ENCODE measurements at places on chromosomes 2 and 18.

DNA sequence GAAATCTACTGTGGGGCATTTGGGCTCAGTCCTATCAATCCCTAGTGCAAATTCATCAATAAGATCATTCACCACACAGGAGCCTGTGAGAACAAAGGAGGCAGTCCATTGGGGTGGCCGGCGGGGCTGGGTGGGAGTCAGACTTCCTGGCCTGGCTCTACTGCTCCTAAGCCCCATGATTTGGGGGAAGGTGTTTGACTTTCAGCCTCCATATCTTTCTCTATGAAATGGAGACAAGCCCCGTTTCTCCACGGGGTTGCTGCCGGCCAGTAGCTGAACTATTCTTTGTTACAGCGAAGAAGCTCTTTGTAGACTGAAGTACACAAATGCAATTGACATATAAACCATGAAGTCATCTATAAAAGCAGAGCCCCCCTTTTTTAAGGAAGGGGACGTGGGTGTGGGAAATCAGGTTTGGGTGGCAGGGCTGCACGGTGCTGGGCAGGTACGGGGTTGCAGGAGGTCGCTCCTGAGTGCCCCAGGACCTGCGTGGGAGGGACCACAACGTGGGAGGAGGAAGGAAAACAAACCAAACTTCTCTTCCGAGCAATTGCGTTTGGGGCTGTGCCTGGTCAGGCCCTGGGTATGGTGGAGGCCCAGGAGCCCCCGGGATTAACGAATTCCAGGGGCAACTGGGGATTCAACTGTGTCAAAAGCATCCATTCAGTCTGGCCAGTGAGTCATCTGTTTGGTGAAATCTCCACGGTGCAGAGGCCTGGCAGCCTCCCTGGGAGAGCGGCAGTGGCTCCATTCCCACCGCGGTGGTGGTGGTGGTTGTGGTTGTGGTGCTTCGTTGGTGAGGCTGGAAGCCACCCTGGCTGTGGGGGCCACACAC, 18.2 kb downstream of the FBLN7 start:
- DNase-seq = no peak

- no peak for DNase-seq
These were observed 61.0 kb downstream of the MGAT5 start for GRCh38 chr2:134314681-134315368.

DNA sequence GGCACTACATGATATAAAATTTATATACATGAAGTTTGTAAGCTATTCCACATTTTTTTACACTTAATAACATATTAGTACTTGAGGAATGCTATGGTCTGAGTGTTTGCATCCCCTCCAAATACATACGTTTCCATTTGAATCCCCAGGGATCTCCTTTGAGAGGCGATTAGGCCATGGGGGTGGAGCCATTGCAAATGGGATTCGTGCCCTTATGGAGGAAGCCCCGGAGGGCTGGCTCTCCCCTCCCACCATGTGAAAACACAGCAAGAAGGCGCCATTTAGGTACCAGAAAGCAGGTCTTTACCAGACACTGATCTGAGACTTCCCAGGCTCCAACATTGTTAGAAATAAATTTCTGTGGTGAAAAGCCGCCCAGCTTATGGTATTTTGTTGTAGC, 20.8 kb upstream of the MBP start:
- no peak for DNase-seq

GRCh38 chr2:1731963-1732768, 12.1 kb downstream of the PXDN start:
- DNase-seq = no peak

DNA sequence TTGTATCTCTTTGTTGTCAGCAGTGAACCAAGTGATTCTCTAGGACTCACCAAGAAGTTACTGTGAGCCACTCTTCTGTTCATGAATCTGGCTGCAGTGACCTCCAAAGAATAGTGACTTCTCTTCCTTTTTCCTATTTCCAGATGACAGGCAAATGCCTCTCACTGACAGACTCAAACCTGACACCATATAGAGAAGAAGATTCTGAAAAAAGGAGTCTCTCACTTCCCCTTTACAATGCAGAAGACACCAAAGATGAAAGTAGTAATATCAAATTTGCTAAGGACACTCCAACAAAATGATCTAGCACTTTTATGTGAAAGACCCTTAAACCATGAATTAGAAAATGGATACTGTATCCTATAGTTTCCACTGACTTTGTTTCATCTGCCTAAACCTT, 44.4 kb upstream of the SETBP1 start:
- DNase-seq = no peak

DNA sequence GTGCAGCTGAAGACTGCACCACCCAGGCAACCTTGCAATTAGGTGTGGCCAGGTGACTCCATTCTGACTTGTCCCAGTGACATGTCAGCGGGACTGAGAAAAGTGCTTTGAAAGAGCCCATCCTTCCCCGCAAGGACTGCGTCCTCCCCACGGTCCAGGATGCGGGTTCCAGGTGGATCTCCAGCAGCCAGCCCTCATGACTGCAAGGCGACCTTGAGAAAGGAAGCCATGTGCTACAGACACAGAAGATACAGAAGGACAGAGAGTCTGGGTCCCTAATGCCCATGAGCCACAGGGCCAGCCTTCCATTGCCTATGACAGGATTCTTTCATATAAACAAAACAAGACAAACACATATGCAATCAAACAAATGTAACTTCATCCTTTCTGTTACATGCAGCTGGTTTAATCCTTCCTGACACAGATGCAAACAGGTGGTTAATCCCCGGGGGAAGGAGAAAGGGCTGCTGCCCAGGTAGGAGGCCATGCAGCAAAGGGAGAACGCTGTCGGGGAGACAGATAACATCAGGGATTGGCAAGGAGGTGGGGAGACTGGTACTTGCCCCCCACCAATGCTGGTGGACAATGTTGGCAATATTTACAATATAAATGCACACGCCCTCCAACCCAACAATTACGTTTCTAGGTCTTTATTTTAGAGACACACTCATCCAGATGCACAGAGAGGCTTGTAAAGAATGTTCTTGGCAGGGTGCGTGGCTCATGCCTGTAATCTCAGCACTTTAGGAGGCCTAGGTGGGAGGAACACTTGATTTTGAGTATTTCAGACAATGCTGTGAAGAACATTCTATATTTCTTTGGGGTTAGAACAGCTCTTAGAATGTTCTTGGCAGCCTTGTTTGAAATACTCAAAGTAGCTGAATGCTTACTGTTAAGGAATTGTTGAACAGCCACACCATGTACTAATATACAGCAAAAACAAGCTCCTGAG, 64.8 kb downstream of the NCAPH start:
- DNase-seq = no peak

- no peak for DNase-seq
These were observed 3.0 kb downstream of the PDE11A start for GRCh38 chr2:178069551-178069950.

GRCh38 chr2:10777111-10777841, 35.3 kb downstream of the PDIA6 start:
- DNase-seq = no peak

GRCh38 chr2:85802354-85803103, 48.7 kb downstream of the ATOH8 start:
- no peak for DNase-seq

DNA sequence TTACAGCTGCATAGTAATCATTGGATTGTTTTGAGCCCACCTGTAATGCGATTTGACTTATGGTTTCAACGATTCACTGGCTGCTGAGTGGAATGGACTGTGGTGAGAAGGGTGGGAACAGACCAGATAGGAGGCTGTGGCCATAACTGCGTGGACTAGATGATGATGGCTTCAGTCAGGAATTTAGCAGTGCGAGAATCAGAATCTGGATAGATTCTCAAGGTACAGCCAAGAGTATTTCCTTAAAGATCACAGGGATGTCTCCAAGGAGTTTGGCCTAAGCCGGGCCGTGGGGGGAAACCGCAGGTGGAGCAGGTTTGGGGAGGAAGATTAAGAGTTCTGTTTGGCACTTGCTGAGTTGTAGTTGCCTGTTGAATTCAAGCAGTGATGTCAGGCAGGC, 44.0 kb upstream of the CHMP1B start:
- DNase-seq = no peak

DNA sequence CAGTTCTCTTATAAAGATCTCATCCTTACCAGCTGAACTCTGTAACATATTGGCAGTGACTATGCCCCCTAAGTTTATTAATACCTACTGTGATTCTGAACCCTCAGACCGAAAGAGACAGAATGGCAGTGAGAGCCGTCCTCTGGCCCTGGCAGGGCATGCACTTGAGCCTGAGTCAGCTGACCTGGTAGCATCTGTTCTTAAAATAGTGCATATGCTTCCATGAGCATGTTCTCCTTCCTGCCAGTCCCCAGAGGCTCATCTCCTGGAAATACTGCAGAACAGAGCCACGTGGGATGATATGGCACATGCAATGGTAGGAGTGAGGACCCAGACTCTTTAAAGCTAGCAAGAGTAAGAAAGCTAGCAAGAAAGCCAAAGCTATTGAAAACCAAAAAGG, 59.0 kb downstream of the RASGRP3 start:
- no peak for DNase-seq
